Aortic smooth muscle cell (primary cell): ENCODE measurements at places on chromosomes 2 and 18. TPM values are rescaled to one million over a fixed set of nuclear protein-coding genes. Genes with fewer than 3 reads are reported as not detected.

EPB41L3 gene
- total RNA-seq: 2.9 and 3.7 TPM in 2 replicates

ACKR3 gene
- total RNA-seq: 6.0 and 16.2 TPM in 2 replicates

CTNNA2 gene
- not detected in 2 replicates for total RNA-seq

SMYD1 gene
- not detected in 2 replicates for total RNA-seq

MAP3K2 gene
- 22.5 and 28.7 TPM in 2 replicates for total RNA-seq

ERBB4 gene
- total RNA-seq: 7.7 and 17.0 TPM in 2 replicates

ARL4C gene
- 153 and 163 TPM in 2 replicates for total RNA-seq

FAM98A gene
- total RNA-seq: 39.2 and 42.6 TPM in 2 replicates

RMDN2 gene
- total RNA-seq: 6.8 and 8.5 TPM in 2 replicates

ANKRD29 gene
- total RNA-seq: 4.2 and 4.9 TPM in 2 replicates

ANKRD30BL gene
- total RNA-seq: not detected in 2 replicates

AUP1 gene
- total RNA-seq: 68.1 and 85.1 TPM in 2 replicates

C2orf15 gene
- total RNA-seq: not detected in 2 replicates

ALPP gene
- not detected in 2 replicates for total RNA-seq

SPATA3 gene
- total RNA-seq: not detected in 2 replicates

NT5C1B gene
- not detected in 2 replicates for total RNA-seq

NTSR2 gene
- total RNA-seq: not detected in 2 replicates

GAL3ST2 gene
- total RNA-seq: not detected in 2 replicates

LYG2 gene
- not detected in 2 replicates for total RNA-seq

RAB6C gene
- under 0.01 TPM in 1 of 2 replicates, not detected in the other for total RNA-seq

SEPTIN10 gene
- total RNA-seq: 146 and 176 TPM in 2 replicates

AMER3 gene
- total RNA-seq: not detected in 2 replicates

UGT1A10 gene
- not detected in 2 replicates for total RNA-seq

GPBAR1 gene
- 0.19 TPM in 1 of 2 replicates, not detected in the other for total RNA-seq

SLC8A1 gene
- total RNA-seq: 11.6 and 31.2 TPM in 2 replicates
